ENCODE measurements at places on chromosomes 7 and 10.

DNA sequence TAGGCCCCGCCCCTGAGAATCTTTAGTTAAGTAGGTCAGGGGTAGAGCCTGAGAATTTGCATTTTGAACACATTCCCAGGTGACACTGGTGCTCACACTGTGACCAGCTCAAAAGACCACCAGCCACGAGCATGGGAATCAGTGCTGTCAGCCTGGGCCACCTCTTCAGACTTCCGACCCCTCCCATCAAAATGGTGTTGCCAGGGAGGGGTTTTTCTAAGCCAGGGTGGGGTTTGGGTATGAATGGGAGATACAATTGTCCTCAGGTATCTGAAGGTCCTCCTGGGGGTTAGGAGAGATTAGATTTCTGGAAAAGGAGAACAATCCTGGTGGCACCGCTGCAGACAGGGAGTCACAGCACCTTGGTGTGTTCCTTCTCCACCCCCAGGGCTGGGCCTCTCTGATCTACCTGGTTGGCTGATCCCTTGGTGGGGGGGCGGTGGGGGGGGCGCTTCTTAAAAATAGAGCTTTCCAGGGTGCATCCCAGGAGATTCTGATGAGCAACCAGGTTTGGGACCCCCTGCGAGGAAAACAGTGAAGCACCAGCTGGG lies 111.5 kb upstream of the ANLN start:
- DNase-seq, result no peak

DNA sequence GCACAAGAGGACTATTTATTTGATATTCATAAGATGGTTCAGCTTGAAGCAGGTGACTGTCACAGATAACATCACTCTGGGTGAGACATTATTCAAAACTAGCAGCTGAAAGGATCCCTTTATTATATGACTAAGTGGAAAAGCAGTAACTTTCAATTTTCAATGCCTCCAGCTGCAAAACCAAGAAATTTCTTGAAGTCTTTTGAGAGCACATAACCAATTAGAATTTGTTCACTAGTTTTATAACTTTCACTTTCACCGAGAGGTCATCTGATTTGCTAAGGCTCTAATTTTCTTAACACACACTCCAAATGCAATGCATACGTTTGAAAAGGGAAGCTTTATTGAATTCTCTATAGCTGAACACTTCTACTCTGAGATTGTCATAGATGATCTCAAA lies 88.6 kb upstream of the KLF14 start:
- no peak for DNase-seq

- no peak for DNase-seq
Observed at GRCh38 chr7:151579644-151580043, 59.9 kb upstream of the RHEB start.

DNA sequence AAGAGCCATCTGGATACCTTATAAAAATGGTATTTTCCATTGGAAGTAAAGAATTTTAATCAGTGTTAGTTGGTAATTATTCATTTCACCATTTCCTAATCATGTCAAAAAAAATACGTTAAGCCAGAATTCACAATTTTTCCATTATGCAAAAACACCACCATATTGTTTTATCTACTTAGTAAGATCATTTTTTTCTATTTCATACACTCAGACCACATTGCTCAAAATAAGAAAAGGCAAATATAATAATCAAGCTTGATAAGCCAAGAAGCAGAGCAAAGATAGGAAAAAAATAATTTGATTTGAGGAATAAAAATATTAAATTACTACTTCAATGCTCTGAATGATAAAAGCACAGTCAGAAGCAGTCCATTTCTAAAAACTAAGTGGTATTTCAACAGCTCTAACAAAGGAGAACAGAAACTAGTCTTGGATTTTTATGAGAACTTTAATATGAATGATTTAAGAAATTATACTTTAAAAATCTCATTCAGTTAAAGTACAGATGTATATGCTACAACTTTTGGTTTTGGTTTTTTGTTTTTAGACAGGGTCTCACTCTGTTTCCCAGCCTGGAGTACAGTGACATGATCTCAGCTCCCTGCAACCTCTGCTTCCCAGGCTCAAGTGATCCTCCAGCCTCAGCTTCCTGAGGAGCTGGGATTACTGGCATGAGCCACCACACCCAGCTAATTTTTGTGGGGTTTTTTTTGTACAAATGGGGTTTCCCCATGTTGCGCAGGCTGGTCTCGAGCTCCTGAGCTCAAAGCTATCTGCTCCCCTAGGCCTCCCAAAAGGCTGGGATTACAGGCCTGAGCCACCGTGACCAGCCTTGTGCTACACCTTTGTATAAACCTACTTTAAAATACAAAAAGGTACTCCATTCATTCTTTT lies 46.6 kb downstream of the LRRN3 start:
- no peak for DNase-seq

GRCh38 chr10:37680716-37681616 lies 176.4 kb downstream of the ZNF248 start:
- no peak for DNase-seq

GRCh38 chr10:60877061-60877776 lies 66.8 kb downstream of the RHOBTB1 start:
- no peak for DNase-seq

DNA sequence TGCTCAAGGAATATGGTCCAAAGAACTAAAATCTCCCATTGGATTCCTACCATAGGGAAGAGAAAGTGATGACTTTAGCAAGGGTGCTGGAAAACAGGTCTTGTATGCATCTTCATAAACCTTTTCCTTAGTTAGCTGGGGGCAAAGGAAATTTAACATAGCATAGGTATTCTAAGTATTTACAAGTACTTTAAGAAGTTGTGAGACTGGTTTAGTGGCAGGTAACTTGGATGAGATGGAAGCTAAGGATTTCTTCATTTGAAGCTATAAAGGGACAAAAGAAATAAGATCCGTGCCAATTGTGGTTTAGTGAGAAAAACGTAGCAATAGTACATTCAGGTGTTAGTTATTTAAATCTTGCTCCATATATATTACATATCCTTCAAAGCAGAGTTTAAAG lies 183.4 kb upstream of the TCF7L2 start:
- no peak for DNase-seq

- DNase-seq, result no peak
Observed at GRCh38 chr7:466465-467191, 53.0 kb downstream of the PDGFA start.

DNA sequence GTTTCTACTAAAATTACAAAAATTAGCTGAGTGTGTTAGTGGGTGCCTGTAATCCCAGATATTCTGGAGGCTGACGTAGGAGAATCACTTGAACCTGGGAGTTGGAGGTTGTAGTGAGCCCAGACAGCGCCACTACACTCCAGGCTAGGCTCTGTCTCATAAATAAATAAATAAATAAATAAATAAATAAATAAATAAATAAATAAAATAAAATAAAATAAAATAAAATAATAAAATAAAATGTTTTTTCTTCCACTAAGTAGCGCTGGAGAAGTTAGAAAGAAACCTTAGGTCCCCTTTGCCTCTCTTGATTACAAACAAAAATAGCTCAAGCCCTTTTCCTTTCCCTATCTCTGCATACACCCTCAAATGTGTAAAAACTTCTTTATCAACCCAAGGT lies 525.9 kb downstream of the IPMK start:
- DNase-seq, result no peak

- no peak for DNase-seq
Observed at GRCh38 chr7:74164985-74165456, 9.1 kb upstream of the EIF4H start.

DNA sequence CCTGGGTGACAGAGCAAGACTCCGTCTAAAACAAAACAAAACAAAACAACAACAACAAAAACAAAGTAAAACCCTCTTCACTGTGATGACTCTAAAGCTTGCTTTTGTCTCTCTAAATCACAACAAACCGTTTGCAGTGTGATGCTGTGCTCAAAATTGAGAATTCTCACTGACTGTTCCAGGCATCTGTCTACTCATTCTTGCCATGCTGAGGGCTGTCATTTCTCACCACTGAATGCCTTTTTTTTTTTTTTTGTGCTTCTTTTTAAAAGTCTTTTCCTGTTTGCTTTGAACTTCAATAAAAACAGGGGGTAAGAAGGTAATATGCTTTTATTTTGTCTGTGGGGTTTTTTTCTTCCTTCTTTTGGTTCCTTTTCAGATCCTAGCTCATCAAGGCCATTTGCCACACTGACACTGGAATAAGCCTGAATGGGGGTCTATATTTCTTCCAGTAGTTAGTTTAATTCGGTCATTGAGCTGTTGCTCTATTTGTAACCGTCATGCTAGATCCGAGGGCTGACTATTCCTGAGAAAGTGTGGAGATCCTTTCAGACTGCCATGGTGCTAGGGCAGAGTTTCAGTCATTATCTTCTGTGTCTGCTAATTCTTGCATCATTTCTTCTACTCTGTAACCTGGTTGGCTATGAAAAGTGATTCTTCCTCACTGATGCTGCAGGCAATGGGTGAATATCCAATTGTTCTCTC lies 10.6 kb downstream of the FAS start:
- no peak for DNase-seq

GRCh38 chr10:9895453-9895852 lies 1122.2 kb upstream of the CELF2 start:
- no peak for DNase-seq

DNA sequence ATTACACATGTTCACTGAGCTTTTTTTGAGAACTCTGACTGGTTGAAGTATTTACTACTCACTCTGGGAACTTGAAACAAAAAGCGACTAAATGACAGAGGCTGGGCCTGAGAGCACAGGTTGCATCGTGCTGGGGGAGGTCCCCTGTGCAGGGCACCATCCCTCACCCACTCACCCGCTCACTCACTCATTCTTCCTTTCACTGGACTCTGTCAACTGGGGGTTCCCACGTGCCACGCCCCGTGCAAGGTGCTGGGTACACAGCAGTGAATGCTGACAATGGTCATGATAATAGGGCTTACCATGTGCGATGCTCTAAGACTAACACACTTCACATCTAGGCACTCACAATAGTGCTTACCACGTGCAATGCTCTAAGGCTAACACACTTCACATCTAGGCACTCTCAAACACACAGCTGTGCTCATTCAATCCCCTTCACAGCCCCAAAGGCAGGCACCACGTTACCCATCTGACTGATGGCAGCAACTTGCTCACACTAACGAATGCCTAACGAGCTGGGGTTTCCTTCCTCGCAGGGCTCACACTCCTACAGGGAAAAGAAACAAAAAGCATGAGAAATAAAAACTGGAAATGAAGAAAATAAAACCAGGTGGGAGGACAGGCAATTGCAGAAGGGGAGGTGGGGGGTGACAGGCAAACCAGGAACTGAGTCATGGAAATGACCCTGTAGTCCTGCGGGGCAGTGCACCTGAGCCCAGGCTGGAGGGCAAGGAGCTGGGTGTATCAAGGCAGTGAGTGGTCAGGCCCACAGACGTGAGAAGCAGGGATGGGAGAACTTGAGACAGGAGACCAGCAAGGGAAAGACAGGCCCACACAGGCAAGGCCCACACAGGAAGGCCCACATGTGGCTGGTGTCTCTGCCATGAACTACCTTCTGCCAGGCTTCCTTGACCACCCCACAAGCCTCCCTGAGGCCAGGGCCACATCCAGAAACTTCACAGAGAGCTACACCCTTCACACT lies 147.0 kb upstream of the FAM20C start:
- no peak for DNase-seq

GRCh38 chr7:113783403-113783802 lies 135.4 kb downstream of the PPP1R3A start:
- DNase-seq, result no peak

GRCh38 chr10:33876584-33877400 lies 542.3 kb upstream of the NRP1 start:
- DNase-seq, result no peak

- no peak for DNase-seq
Observed at GRCh38 chr7:80294346-80294745, 159.7 kb downstream of the GNAI1 start.

DNA sequence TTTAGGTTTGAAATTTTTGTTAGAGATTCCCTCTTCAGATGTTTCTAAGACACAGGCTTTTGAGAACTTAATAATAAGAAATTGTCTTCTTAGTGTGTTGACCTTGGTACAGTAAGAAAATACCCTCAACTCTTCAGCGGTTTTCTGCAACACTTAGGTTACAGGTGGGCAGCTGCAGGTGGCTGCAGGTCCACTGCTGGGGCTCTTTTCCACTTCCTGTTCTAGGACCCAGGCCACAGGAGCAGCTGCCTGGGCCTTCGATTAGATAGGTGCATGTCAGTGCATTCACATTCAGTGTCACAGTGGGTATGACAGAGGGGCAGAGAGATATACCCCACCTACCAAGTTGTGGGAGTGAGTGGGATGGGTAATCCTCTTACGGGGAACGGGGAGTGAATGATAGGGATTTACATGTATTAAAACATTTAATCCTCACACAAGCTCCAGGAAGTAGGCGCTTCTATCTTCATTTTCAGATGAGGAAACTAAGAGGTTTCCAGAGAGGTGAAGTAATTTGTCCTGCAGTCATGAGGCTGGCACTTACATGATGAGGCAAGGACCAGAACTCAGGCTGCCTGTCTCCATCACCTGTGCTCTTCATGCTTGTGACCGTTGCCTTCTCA lies 20.2 kb upstream of the SUV39H2 start:
- no peak for DNase-seq

DNA sequence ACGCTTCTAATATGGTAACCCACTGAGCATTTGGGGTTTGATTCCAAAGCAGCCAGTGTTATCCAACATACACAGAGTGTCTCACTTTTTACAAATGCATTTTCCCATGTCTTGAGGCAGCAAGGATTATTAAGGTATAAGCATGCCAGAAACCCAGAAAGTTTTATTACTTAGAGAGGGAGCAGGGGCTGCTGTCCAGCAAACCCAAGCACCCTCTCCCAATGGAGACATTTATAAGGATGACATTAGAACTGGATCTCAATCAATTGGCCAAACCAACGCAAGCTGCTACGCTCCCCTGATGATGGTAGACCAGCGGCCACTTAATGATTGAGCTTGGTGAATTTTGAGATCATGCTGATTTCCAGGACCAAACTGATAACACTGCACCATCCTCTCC lies 176.3 kb downstream of the FANK1 start:
- no peak for DNase-seq

DNA sequence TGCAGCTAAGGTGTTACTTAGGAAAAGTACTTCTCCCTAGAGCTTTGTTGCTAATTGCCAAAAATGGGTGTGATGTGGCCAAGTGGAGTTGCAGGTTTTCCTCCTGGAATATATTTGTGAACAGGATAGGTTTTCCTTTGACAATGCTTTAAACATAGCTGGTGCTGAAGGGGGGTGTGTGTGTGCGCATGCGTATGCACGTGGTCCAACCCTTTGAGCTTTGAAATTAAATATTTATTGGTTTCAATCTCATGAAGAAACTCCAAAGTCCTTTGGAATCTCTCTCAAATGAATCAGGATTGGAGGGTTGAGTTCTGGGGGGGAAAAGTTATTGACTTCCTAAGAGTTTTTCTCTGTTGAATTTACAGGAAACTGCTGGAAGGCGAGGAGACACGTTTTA lies 11.1 kb downstream of the INA start:
- no peak for DNase-seq

- no peak for DNase-seq
Observed at GRCh38 chr7:44867073-44867995, 18.0 kb downstream of the PURB start.
